ENCODE measurements at places on chromosomes 7 and 10. TPM values are rescaled to one million over a fixed set of nuclear protein-coding genes. Genes with fewer than 3 reads are reported as not detected.

ASB10 gene
- not detected for total RNA-seq

DEPP1 gene
- 3.4 TPM for total RNA-seq

GNGT1 gene
- total RNA-seq, result not detected

EPHA1 gene
- total RNA-seq, result 0.05 TPM

SPDYE11 gene
- total RNA-seq, result not detected

TMEM213 gene
- total RNA-seq, result not detected

CCL24 gene
- not detected for total RNA-seq

PNLIPRP2 gene
- total RNA-seq, result 0.06 TPM
